Activated T-helper 9 cell treated with anti-CD3 and anti-CD28 coated beads, Interleukin-2, amount 50 U/mL, for 16 hours (primary cell): ENCODE measurements at places on chromosomes 3 and 15.

- DNase-seq = no peak
These were observed 731.6 kb downstream of the NAALADL2 start for GRCh38 chr3:175590745-175591144.

- DNase-seq = no peak
These were observed 28.5 kb downstream of the PLSCR4 start for GRCh38 chr3:146222204-146223046.

GRCh38 chr3:41999909-42000308, 38.0 kb upstream of the ULK4 start:
- DNase-seq = no peak

DNA sequence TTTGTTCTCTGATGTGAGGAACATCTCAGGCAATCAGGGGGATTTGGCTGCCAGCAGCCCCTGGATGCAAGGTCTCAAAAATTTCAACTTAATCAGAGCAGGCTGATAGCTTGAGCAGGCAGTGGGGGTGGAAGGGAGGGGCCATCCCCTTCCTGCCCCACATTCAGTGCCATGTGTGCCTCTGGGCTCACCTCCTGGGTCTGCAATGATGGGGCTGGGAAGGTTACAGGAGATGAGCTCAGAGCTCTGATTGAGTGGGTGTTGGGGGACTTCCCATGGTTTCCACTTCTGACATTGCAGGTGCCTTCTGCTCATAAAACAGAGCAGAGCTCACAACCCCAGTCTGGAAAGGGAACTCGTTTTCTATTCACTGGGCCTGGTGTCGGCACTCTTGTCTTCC, 37.0 kb downstream of the PARP16 start:
- DNase-seq = peak; percentile 31
